ENCODE measurements at places on chromosomes 3 and 15. TPM values are rescaled to one million over a fixed set of nuclear protein-coding genes. Genes with fewer than 3 reads are reported as not detected.

GRCh38 chr3:138775254-138775595 lies 59.5 kb downstream of the PIK3CB start:
- H3K27me3 ChIP-seq, result no peaks in the 10 kb centered on the region
- H3K4me1 ChIP-seq, result peaks cover 4% of the 10 kb centered on the region
- no peaks in the 10 kb centered on the region for H3K36me3 ChIP-seq
- no peak overlapping the region for H3K27ac ChIP-seq
- no peak for DNase-seq

- no peak overlapping the region for H3K27ac ChIP-seq
- H3K36me3 ChIP-seq, result no peaks in the 10 kb centered on the region
- DNase-seq, result no peak
- peaks cover 2% of the 10 kb centered on the region for H3K27me3 ChIP-seq
- H3K4me3 ChIP-seq, result no peak overlapping the region
- no peaks in the 10 kb centered on the region for H3K4me1 ChIP-seq
Observed at GRCh38 chr3:55452886-55453285, 34.2 kb downstream of the WNT5A start.

Gene ANKRD34C
- not detected for total RNA-seq

GRCh38 chr3:53702776-53703530 lies 143.3 kb downstream of the CHDH start:
- no peaks in the 10 kb centered on the region for H3K27me3 ChIP-seq
- no peak for DNase-seq
- no peaks in the 10 kb centered on the region for H3K36me3 ChIP-seq
- no peaks in the 10 kb centered on the region for H3K4me1 ChIP-seq

- peaks cover 27% of the 10 kb centered on the region for H3K36me3 ChIP-seq
- H3K4me1 ChIP-seq, result peaks cover 8% of the 10 kb centered on the region
- no peak for DNase-seq
- no peak overlapping the region for H3K27ac ChIP-seq
- H3K27me3 ChIP-seq, result no peaks in the 10 kb centered on the region
Observed at GRCh38 chr15:82535566-82536408, 4.5 kb downstream of the RPS17 start.

DNA sequence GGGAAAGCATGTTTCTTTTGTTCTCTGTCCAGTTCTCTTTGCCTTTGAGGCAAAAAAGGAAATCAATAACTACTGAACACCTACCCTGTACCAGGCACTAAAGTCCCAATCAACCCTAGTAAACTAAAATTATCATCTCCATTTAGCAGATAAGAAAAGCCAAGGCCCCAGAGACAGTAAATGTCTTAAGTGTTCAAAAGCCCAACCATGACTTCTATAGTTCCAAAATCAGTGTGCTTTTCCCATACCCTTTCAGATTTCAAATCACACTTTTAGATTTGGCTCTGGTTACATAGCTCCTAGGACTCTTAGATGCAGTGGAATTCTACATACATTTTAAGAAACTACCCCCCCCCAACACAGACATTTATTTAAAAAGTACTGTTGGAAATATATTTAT lies 63.5 kb downstream of the UACA start:
- no peak for DNase-seq
- H3K36me3 ChIP-seq, result no peaks in the 10 kb centered on the region
- no peak overlapping the region for H3K4me3 ChIP-seq
- no peak overlapping the region for H3K27ac ChIP-seq

Gene ANKRD63
- not detected for total RNA-seq

GRCh38 chr3:133570937-133571320 lies 2.6 kb upstream of the CDV3 start:
- 0 out of 2 replicates have a peak, but pooled peaks cover 2% of the 10 kb centered on the region for H3K36me3 ChIP-seq
- H3K27ac ChIP-seq, result no peak overlapping the region
- no peak for DNase-seq
- H3K4me3 ChIP-seq, result no peak overlapping the region
- peaks cover 29% of the 10 kb centered on the region for H3K4me1 ChIP-seq

- H3K27ac ChIP-seq, result no peak overlapping the region
- no peak for DNase-seq
- no peaks in the 10 kb centered on the region for H3K36me3 ChIP-seq
- no peak overlapping the region for H3K4me3 ChIP-seq
- H3K4me1 ChIP-seq, result no peaks in the 10 kb centered on the region
Observed at GRCh38 chr15:58048261-58048660, 17.2 kb downstream of the ALDH1A2 start.

Gene SLC24A1
- total RNA-seq, result 5.8 TPM

Gene USP3
- 65.1 TPM for total RNA-seq

- H3K4me1 ChIP-seq, result no peaks in the 10 kb centered on the region
- no peak overlapping the region for H3K4me3 ChIP-seq
- no peak for DNase-seq
- H3K27me3 ChIP-seq, result no peaks in the 10 kb centered on the region
- no peak overlapping the region for H3K27ac ChIP-seq
- H3K36me3 ChIP-seq, result no peaks in the 10 kb centered on the region
Observed at GRCh38 chr15:33742306-33742705, 226.0 kb upstream of the CHRM5 start.

DNA sequence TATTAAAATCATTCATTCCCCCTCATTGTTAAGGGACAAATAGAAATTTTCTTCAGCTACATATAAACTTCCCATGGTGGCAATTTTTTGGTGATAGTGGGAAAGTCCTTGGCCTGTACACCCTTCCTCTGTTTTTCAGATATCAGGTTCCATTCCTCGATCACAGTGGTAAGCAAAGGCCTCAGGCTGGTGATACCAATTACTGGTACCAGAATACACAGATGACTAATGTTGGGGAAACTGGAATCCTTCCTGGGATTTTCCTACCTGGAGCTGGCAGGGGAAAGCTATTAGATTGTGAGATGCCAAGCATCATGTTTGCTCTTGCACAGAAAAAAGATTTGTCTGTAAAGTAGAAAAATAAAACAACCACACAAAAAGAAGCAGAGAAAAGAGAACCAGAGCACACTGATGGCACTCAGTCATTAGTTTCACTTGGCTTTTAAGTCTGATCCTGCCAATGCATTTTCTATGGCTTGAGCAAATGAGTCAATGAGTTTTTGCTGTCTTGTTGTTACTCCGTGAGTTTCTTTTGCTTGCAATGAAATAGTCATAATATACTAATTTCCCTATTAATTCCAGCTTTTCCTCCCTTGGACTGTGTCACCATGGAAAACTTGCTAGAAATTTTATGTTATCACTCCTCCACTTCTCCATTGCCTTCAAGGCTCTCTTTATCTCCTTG lies 795.0 kb downstream of the ROBO1 start:
- H3K27me3 ChIP-seq, result no peaks in the 10 kb centered on the region
- no peak overlapping the region for H3K4me3 ChIP-seq
- H3K36me3 ChIP-seq, result no peaks in the 10 kb centered on the region
- H3K4me1 ChIP-seq, result no peaks in the 10 kb centered on the region

Gene KNL1
- 25.7 TPM for total RNA-seq

Gene TTBK2
- 9.7 TPM for total RNA-seq

DNA sequence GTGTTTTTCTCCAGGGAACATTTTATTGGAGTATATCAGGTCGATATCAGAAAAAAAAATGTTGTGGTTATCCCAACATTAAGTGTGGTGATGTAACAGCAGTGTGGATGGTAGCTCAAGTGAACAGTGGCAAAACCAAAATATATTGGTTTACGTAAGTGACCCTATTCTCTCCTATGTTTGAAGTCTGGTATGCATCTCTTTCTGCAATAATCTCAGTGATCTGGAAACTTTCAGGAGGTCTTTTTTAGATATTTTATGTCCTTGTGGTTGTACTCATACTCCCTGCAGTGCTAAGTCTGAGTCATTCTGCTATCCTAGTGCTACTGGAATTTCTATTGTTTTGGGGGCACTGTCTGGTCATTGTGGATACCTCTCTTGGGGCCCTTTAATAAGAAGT lies 137.9 kb downstream of the SNRPN start:
- no peaks in the 10 kb centered on the region for H3K4me1 ChIP-seq
- no peak overlapping the region for H3K27ac ChIP-seq
- DNase-seq, result no peak
- peaks cover 3% of the 10 kb centered on the region for H3K36me3 ChIP-seq
- H3K27me3 ChIP-seq, result no peaks in the 10 kb centered on the region

Measured in GM12878 (cell line).